ENCODE measurements at places on chromosomes 12 and 14. TPM values are rescaled to one million over a fixed set of nuclear protein-coding genes. Genes with fewer than 3 reads are reported as not detected.

SYCP3 gene
- polyA plus RNA-seq, result 0.13 TPM

WASHC4 gene
- 42.0 TPM for polyA plus RNA-seq

RFC5 gene
- polyA plus RNA-seq, result 9.2 TPM

PDE3A gene
- polyA plus RNA-seq, result not detected

GRCh38 chr12:14868916-14869506, 16.6 kb downstream of the MGP start:
- DNase-seq, result no peak

- DNase-seq, result no peak
Observed at GRCh38 chr14:96843137-96843536, 46.0 kb downstream of the VRK1 start.

- DNase-seq, result no peak
Observed at GRCh38 chr14:99177886-99178835, 93.8 kb downstream of the BCL11B start.

- no peak for DNase-seq
Observed at GRCh38 chr12:25818596-25819390, 139.7 kb upstream of the RASSF8 start.

GRCh38 chr12:48050174-48050573, 45.9 kb upstream of the COL2A1 start:
- no peak for DNase-seq

DNA sequence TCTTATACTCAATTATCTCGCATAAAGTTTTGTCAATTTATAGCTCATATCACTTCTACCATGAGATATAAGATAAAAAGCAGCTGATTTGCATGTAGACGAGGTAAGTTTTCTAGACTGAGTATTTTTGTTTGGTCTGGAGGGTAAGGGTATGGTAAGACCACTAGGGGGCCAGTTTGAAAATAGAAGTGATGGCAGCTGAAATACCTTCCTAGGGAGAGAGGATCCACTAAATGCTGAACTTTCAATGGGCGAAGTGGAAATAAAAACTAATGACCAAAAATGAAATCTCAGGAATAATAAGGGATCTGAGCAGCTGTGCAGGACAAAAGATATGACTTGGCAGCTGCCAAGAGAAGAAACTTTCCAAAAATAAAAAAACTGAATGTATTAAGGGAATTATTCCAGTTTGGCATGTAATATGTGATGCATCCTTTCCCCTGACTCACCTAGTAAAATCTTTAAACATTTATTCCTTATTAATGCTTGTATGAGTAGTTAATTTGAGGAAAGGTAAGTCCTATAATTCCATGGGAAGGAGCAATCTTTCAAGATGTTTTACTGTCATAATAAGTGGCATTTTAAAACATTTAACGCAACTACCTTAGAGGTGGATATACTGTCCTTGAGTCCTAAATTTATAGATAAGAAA, 754.5 kb downstream of the C12orf50 start:
- DNase-seq, result no peak

DNA sequence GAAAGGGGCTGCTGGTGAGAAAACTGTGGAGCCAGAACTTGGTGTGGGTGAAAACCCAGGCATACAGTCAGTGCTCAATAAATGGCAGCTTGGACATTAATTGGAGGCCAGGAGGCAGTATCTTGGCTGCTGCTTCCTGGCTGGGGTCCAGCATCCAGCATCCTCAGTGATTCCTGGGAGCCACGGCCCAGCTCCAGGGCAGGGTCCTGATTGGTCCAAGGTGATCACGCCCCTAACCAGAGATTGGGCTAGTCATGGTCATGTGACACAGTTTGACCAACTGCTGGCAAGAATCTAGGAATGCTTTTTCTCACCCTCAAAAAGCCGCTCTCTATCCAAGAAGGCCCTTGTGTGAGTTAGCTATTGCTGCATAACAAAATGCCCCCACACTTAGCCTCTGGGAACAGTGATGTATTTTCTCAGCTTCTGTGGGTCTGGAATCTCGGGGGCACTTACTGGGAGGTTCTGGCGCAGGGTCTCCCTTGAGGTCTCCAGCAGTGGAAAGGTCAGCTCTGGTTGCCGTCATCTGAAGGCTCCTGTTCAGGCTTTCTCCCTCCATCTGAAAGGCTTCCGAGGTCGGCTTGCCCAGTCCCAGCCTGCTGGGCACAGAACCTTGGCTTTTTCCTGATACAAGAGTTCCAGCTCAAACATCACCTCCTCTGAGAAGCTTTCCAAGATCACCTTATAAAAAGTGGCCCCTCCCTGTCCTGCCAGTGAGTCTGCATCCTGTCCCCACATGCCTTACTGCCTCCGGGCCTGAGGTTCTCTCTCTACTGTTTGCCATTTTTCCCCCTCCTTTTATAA, 119.2 kb upstream of the NCOR2 start:
- DNase-seq, result peak; percentile 55

GRCh38 chr12:59570145-59570544, 25.7 kb upstream of the SLC16A7 start:
- DNase-seq, result peak; percentile 44

GRCh38 chr12:2752676-2753371, 41.9 kb upstream of the FKBP4 start:
- no peak for DNase-seq

GRCh38 chr12:106086696-106087095, 52.1 kb downstream of the NUAK1 start:
- DNase-seq, result no peak

DNA sequence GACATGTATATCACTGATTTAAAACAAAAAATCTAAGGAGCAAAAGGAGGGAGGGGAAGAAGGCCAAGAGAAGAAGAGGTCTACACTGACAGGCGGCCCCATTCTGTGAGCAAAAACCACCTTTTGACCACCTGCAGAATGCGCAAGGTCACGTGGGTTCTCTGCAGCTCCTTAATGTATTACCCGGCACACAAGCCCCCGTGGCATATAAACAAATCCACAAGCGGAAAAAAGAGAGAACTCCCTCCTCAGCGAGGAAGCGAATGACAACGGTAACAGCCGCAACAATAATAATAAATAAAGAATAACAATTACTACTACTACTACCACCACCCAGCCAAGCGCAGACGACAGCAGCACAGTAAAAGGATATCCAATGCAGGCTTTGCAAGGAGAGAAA, 1.3 kb downstream of the KSR2 start:
- no peak for DNase-seq

DNA sequence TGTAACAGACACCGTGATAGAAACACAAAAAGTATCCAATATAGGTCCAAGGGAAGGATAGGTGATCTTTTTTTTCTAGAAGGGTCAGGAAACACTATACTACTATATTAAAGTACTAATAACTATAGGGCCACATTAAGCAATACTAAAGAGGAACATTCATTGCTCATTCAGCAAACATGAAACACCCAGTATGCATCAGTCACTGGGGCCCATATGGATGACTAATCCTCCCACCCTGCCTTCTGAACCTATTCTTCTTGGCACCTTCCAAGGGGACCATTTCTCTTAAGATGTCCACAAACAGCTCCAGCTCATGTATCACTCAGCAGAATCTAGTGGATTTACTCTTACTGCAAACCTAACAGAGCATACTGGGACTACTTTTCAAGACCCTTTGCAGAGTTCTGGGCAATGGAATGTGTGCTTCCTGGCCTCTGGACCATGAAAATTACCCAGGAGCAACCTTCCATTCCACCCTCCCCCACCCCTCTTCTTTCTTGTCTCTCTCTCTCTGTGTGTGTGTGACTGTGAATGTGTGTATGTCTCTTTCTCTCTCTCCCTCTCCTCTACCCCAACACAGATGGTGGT, 187.9 kb downstream of the EPS8 start:
- peak; percentile 41 for DNase-seq

Data from keratinocyte (primary cell).